Urothelium cell line (cell line): ENCODE measurements at places on chromosomes 3 and 15.

DNA sequence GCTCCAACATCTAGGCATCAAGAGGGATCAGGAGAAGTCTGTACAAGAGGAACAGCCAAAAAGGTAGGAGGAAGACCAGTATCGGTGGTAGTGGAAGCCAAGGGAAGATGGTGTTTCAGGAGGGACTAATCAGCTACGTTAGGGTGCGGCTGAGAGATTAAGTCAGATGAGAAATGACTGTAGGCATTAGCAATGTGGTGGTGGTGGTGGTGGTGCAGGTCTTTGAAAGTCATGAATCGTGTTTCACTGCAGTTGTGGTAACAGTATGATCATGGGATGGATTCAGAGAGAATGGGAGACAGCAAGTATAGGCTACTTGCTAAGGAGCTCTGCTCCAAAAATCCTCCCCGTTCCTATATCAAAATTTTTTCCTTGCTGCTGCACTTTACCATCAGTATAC, 35.5 kb downstream of the ASTE1 start:
- DNase-seq = no peak

DNA sequence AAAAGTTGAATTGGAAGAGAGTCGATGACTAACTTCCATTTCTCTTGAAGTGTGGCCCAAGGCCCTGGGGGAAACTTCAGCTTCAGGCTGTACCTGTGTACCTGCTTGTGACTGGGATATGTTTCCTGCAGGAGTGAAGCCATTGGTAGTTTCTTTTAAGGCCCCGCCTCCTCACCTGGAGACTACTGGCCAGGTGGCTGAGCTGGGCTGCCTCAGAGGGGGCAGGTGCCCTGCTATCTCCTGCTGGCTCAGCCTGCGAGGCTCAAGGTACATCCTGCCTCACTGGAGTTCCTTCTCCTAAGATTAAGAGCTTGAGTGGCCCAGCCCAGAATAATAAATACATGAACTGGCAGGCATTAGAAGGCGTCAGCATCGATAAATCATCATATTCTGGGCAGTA, 121.6 kb upstream of the ROPN1 start:
- no peak for DNase-seq

GRCh38 chr3:168497183-168497582, 401.5 kb upstream of the GOLIM4 start:
- DNase-seq = no peak

GRCh38 chr3:3734881-3735280, 64.3 kb upstream of the LRRN1 start:
- DNase-seq = no peak

DNA sequence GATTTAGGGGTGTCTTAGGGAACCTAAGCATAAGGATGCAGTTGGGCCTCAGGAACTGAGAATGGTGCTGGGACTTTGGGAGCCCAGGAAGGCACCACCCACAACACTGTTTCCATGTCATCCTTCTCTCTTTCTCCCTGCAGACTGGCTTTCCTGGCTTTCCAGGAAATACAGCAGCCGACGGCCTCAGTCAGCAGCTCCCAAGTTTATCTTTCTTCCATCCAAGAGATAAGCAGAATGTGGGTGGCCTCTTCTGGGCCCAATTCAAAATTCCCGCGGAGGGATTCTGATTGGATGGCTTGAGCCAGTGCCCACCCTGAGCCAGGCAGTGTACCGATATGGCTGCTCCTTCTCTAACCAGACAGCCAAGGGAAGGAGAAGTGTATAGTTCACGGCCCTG, 4.5 kb upstream of the CLN6 start:
- no peak for DNase-seq

GRCh38 chr3:14553871-14554270, 13.7 kb upstream of the GRIP2 start:
- DNase-seq = no peak

GRCh38 chr15:27045796-27046195, 74.8 kb downstream of the GABRG3 start:
- no peak for DNase-seq

GRCh38 chr3:196559826-196560225, 8.5 kb downstream of the WDR53 start:
- no peak for DNase-seq

DNA sequence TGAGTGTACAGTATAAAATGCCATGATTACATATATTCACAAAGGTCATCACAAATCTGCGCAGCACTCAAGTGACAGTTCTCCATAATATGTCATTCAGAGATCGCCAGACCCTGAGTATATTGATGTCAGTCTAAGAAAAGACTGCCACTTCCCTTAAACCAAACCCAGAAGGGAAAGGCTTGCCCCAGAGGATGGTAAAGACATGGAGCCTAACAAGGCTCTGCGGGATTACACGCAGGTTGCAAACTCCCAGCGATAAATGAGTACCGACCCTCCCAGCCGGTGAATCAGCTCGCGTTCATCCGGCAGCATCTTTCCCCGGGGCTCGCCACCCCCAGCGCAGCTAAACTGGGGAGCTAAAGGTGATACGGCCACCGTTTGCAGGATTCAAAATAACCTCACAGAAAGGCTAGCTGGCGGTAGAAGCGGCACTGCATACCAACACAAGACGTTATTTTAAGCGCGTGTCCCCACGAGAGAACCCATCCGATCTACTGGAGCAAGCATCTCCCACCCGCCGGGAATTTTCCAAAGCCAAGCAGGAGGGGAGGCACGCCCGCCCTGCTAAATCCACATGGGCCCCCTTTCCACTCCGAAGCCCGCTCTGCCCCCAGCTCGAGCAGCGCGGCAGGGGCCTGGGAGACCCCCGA, 643 bp downstream of the MYO5A start:
- peak; percentile 25 for DNase-seq

- no peak for DNase-seq
Measured at GRCh38 chr3:131716007-131716406, 213.2 kb upstream of the MRPL3 start.

GRCh38 chr15:37783290-37783689, 151.2 kb upstream of the TMCO5A start:
- DNase-seq = no peak
